ENCODE measurements at places on chromosomes 4 and X.

DNA sequence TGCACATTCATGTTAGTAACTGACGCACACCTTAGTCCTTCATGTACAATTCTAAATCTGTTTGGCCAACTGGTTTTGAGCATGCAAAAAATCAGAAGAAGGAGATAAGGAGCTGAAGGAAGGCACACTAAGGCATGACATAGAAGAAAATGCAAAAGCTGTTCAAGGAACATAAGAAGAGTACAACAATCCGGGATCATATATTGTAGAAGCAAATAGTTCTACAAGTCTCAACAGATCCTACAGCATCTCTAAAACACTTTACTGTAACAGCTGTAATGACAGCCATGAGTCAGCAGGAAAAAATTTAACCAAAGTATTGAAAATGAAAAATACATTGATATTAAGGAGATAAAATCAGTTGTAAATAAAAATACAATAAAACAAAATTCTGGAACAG lies 57.7 kb downstream of the KLHL13 start:
- no peak for DNase-seq

DNA sequence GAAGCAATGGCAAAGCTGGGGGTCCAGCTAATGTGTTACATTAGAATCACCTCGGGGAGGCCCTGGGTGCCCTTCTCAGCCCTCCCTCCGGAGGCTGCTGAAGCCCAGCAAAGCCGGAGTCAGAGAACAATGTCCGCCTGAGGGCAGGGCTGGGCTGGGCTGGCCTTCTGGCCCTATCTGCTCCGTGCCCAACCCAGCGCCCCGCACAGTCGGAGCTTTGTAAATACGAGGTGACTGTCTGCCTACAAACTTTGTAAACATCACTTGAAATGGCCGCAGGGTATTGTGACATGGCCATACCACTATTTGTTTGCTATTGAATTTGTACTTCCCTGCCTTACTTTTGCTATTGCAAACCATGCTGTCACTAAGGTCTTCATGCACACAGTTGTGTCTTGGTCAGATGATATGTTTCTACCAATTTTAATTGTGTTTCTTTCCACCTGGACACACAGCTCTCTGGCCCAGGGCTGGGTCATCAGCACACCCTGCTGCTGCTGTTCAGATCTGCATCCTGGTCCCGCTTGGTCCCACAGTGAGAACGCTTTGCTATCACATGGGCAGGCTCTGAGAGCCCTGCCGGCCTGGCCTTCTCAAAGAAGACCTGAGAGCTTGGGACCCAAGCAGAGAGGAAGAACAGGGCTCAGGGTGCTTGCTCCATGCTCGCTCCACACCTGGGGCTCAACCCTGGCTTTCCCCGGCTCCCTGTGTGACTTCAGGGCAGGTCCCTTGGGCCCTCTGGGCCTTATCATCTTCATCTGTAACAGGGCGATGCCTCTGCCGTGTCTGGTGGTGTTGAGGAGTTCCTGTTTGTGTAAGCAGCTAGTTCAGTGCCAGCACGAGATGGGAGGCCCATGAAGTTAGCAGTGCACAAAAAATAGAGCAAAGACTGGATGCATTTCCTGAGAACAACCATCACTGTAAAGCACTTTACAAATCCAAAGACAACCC lies 2.3 kb downstream of the S100P start:
- no peak for DNase-seq

DNA sequence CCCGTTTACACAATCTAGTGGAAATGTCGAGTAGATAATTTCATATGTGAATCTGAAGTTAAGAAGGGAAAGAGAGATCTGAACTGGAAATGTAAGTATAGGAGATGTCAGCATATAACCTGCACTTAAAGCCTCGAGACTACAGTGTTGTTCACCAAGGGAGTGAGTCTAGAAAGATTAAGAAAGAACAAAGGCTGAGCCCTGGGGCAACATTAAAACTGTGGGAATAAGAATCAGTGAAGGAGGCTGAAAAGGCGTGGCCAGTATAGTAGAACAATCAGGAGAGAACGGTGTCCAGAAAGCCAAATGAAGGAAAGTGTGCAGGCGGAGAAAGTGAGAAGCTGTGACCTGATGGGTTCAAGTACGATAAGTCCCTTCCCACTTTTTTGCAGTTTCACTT lies 118.8 kb upstream of the TENM3 start:
- DNase-seq: no peak

- DNase-seq: no peak
Measured at GRCh38 chrX:7071390-7071789, 76.1 kb upstream of the STS start.

DNA sequence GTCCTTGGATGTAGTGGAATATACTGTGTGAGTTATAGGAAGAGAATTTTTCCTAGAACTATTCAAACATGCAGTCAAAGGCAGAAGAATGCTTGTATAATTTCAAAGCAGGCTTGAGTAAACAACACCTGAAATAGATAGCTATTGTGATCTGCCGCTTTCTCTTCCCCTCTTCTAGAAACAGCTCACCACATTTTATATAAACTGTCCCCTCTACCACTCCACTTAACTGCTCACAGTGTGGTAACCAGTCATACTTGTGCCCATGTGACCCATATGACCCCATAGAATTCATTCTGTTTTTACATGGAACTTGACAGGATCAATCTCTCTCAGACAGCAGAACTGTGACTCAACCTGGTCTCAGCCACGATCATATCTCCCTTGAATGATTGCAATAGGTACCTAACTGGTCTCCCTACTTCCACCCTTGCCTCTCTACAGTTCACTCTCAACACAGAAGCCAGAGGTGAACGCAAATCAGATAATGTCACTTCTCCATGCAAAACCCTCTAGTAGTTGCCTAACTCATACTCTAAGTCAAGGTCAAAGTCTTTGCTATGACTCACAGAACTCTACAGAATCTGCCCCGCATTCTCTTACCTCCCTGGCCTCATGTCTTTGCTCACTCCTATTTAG lies 85.6 kb upstream of the EFHC2 start:
- DNase-seq: no peak

- no peak for DNase-seq
Measured at GRCh38 chrX:30590368-30590767, 12.8 kb upstream of the TASL start.

- no peak for DNase-seq
Measured at GRCh38 chr4:72194046-72194445, 162.2 kb downstream of the NPFFR2 start.

GRCh38 chrX:8684201-8684965 lies 47.6 kb downstream of the ANOS1 start:
- DNase-seq: no peak

DNA sequence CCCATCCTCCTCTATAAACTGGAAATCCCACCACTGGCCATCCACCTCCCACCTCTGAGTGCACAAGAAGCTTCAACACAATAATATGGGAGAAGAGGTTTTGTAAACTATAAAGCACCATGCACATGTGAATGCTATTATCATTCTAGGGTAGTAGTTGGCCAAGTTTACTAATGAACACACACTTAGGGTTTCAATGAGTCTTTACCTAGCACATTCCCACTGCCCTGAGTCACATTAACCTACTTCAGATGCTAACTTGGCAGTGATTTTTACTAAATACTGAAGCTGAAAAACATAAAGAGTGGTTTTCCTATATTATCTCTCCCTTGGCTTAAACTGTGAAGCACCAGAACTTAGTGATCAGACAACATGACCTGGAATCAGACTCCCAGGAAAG lies 93.9 kb downstream of the SH3KBP1 start:
- DNase-seq: peak; percentile 24

GRCh38 chr4:42144028-42144427 lies 8.4 kb downstream of the BEND4 start:
- no peak for DNase-seq

GRCh38 chrX:13952581-13952980 lies 77.1 kb downstream of the GEMIN8 start:
- DNase-seq: no peak

DNA sequence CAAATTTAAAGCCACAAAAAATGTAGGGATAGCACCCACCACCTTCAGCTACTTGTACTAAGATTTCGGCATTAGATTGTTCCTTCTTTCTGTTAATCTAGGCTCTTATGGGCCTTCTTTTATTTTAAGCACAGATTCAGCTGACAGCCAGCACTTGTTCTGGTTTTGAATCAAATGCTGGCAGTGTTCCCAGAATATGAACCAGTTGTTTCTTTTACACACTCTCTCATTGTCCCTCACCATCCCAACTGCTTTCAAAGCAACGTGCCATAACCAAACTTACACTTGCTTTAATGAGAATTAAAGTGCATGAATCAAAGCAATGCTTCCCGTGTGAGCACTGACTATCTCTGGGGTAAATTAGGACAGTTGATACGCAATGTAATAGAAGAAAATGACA lies 744.5 kb upstream of the FAM241A start:
- peak; percentile 78 for DNase-seq

GRCh38 chrX:68832516-68833447 lies 4.0 kb downstream of the EFNB1 start:
- DNase-seq: no peak

DNA sequence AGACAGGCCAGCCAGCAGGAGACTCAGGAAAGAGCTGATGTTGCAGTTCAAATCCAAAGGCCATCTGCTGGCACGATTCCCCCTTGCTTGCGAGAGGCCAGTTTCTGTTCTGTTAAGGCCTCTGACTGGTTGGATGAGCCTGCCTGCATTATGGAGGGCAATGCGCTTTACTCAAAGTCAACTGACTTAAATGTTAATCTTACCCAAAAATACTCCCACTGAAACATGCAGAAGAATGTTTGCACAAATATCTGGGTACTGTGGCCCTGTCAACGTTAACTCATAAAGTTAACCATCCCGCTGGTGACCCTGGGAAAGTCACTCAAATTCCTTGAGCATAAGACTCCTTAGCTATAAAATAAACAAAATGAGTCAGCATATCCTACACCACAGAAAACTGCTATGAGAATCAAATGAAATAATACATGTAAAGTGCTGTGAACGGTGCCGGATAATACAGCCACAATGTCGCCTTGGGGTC lies 326.4 kb downstream of the EVC2 start:
- peak; percentile 81 for DNase-seq

DNA sequence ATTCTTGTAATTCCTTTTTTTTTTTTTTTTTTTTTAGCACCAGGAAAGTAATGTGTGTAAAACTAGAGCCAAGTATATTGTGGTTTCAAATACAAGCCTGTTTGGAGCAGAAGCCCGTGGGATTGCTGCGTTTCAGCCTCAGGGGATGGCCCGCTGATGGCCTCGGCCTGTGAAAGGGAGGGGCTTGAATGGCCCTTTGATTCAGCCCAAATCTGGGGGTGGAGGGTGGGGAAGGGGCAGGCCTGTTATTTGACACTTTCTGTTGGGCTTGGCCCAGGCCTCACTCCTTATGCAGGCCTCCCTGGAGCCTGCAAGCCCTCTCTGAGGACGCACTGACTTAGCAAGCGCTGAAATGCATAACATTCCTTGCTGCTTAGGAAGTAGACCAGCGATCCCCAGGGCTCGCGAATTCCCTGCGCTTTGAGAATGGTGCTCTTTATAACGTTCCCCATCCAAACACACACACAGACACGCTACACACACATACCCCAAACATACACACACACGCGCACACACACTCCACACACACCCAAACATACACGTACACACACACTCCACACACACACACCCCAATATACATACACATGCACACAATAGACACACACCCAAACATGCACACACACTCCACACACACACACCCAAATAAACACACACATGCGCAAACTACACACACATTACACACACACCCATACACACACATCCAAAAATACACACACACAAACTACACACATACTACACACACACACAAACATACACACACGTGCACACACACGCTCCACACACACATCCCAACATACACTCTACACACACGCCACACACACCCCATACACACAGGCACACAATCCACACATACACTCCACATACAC lies 29.6 kb downstream of the TLR10 start:
- DNase-seq: peak; percentile 99

DNA sequence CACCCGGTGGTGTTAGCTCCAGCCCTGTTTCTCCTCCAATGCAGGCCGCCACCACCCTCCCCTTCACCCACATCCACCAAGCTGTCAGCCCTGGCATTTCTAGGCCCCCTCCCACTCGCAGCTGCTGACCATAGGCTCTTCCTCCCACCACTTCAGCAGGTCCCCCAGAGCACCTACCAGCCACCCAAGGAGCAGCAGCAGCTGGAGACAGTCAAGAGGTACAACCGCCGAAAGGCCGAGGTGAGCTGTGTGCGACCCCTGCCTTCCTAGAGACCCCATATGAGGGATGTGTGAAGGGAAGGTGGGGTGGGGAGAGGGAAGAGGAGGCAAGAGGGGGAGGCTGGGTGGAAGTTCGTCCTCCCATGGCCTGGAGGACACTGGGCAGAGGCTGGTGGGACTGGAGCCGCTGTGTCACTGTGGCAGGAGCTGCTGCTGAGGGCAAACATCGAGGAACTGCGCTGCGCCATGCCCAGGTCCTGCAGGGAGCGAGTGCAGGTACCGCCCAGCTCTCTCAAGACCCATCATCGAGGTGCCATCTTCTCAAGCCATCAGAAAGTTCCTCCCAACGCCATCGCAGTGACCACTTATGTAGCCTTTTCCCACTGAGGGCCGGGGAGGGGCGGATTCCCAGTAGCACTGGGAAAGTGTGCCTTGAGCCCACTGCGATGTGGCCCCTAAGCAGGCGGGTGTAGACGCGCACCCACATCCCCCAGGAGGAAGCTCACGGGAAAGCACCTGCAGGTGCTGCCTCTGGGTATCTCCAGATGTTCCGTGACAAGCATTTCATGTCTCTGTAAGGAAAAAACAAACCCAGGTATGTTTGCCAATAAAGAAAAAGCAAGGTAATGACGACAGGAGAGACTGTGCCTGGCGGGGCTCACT lies 19.2 kb upstream of the RNF4 start:
- DNase-seq: no peak

- DNase-seq: peak; percentile 15
Measured at GRCh38 chr4:87732033-87732765, 67.2 kb upstream of the IBSP start.

DNA sequence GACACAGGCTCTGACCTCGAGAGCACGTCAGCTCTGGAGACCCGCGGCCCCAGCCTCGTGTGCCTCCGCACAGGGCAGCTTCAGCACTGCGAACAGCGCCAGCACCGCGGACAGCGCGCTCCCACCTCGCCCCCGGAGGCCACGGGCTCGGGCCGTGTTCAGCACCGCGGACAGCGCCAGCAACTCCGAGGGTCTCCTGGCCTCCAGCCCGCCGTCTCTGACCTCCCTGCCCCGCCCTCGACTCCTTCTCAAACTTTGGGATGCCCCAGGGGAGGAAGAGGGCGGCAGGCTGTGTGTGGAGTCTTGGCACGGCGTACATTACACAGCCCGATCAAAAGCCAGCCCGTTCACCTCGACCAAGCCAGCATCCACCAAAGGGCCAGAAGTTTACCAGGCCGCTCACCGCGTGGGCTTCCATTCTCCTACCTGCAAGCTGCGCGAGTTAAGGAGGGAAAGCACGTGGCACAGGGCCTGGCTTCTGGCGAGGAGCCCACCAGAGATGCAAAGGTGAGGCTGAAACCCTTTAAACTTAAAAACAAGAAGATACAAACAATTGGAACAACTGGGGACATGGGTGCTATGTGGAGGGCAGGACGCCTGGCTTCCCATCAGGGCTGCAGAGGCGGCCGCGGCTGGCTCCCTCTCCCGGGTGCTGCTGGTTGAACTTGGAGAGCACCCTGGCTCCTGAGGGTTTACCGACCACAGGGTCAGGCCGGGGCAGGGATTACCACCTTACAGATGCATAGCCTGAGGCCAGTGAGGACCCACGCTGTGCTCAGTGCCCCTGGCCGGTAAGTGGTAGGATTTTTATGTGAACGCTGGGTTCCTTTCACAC lies 4.5 kb upstream of the NKX1-1 start:
- peak; percentile 38 for DNase-seq
